ENCODE measurements at places on chromosomes 3 and 15.

- no peak for DNase-seq
Observed at GRCh38 chr3:145882436-145882835, 278.5 kb downstream of the PLOD2 start.

DNA sequence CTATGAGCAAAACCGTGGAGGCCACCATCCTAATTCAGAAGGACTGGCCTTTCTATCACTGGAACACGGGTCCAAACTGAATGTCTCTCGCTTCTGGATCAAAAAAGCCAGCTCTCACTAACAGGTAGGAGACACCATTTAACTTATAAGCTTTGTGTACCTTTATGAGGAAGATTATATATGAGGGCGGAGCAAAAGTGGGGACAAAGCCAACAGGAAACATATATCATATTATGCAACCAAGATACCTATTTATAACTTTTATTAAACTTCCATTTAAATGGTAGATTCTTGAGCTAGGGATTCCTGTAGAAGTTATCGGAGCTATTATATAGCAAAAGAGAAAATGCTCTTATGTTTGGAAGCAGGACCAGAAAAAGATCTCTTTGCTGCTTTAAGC lies 78.4 kb downstream of the IGF2BP2 start:
- no peak for DNase-seq

GRCh38 chr3:45960289-45960688 lies 17.0 kb downstream of the CXCR6 start:
- no peak for DNase-seq

DNA sequence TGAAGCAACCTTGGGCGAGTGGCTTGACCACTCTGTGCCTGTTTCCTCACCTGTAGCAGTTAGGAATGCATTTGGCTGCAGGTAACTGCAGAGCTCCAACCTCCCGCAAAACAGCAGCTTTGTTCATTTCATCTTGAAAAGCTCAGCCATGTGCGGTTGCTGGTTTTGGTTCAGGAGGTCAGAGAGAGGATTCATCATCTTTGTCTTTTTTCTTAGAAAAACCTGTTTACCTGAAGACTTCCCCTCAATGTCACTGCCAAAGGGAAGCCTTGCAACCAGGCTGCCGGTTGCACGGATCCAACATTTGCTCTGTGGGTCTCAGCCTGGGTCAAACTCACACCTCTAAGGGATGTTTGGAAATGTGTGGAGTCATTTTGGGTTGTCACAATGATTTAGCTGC lies 16.4 kb upstream of the FURIN start:
- no peak for DNase-seq

DNA sequence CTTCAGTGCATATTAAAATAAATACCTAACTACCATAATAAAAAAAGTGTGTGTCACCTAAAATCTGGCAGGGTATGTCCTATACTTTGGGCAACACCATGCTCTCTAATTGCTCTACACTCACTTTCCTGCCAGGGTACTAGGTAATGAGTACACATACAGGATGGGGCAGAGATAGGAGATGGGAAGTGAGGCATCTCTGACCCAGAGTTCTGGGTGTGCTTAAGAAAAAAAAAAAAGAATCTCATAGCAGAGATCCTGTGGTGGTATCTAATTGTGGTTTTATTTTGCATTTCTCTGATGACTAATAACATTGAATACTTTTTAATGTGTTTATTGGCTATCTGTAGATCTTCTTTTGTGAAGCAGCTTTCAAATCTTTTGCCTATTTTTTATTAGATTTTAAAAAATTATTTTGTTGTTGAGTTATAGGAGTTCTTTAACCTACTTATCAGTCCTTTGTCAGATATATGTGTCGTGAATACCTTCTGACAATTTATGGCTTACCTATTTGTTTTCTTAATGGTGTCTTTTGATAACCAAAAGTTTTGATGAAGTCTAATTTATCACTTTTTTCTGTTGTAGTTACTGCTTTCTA lies 48.0 kb downstream of the EEFSEC start:
- DNase-seq: no peak

DNA sequence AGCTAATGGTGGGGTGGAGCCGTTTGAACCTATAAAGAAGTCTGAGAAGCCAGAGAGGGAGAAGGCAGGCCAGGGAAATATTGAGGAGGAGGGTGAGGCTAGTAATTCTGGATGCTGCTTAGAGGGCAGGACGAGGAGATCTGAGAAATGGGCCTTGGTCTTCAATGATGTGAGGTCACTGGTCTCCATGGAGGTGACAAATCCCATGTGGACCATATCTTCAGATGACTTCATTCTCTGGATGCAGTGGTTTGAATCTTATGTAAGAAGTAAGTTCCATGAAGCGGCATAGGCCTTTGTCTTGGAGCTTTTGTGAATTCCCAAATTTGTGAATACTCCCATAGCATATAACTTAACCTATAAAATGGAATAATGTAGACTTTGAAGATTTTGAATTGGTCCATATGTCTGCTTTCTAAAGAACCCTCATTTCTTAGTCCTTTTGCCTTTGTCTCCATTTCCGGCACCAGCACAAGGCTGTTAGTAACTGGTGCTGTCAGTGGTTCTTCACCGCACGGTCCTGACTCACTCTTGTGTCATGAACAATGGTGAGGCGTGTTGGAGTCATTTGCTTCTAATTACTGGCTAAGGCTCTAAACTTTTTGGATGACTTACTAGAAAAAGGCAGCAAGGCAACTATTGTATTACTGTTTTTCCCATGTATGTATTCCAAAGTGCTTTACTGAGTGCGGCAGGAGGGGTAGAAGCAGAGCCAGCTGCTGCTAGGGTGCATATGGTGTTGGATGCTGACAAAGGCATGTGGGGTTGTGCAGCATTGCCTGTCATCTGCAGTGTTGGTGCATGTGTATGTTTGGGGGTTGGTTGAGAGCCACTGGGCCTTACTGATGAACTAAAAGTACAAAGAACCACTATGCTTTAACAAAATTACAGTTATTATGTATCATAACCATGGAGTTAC lies 279.3 kb upstream of the C2CD4B start:
- no peak for DNase-seq

- DNase-seq: no peak
Observed at GRCh38 chr3:169562988-169563774, 100.3 kb downstream of the MECOM start.

DNA sequence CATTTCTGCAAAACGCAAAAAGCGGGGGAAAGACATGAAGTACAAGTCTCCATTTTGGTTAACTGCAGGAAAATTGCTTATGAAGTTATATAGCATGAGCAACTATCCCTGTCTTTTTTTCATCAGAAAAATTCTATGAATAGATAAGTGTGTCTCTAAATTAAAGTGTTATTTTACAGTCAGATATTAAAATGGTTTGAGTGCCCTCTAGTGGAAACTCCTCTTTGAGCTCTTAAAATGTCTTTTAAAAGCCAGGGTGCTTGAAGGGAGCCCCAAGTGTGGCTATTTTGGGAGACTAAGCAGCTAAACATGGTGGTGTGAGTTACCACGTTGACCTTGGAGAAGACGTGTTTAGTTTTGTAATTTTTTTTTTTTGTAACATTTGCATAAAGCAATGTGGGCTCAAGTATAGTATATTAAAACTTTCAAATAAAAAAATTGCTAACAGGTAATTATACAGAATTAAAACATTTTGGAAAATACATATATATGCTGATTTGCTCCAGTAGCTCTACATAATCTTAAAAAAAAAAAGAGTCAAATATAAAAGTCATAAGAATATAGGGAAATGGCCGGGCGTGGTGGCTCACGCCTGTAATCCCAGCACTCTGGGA lies 77.2 kb downstream of the PPP2R3A start:
- no peak for DNase-seq

DNA sequence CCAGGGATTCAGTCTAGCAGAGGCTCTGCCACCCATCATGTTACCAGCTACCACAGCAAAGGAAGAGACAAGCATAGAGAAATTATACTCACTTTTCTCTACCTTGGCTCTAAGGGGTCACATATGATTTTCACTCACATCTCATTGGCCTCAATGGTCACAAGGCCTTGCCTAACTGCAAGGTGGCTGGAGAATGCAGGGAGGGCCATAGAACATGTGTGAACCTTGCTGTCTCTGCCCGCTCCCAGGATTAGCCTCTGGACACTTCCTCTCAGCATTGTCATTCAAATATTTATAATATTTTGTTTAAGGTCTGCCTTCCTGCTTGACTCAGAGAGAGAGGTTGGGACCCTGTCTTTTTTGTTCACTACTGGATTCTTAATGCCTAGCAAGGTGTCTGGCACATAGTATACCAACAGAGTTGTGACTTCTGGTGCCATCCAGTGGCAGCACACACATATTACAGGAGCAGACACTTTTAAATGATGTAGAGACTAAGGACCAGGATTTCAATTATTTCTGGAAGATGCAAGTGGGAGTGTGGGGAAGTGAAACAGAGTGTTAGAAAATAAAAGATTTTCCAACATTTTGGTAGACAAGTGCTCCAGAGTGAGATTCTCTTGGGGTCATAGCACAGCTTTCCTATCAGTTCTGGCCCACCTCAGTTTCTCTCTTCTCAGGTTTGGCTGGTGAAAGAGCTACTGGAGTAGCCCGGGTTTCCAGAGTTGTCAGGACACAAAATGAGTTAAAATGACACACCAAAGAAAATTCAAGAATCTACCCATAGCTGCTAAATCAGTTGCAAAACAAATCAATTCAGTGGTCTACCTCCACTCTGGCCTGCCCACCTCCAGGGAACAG lies 119.0 kb upstream of the RASGRP1 start:
- peak; percentile 73 for DNase-seq

Data from stimulated activated CD4-positive, alpha-beta T cell treated with anti-CD3 and anti-CD28 coated beads, Interleukin-4, amount 100 ng/mL, for 4 hours (primary cell).